ENCODE measurements at places on chromosomes 5 and 9.

GRCh38 chr5:118220556-118221195 lies 767.7 kb downstream of the DTWD2 start:
- no peak for DNase-seq

DNA sequence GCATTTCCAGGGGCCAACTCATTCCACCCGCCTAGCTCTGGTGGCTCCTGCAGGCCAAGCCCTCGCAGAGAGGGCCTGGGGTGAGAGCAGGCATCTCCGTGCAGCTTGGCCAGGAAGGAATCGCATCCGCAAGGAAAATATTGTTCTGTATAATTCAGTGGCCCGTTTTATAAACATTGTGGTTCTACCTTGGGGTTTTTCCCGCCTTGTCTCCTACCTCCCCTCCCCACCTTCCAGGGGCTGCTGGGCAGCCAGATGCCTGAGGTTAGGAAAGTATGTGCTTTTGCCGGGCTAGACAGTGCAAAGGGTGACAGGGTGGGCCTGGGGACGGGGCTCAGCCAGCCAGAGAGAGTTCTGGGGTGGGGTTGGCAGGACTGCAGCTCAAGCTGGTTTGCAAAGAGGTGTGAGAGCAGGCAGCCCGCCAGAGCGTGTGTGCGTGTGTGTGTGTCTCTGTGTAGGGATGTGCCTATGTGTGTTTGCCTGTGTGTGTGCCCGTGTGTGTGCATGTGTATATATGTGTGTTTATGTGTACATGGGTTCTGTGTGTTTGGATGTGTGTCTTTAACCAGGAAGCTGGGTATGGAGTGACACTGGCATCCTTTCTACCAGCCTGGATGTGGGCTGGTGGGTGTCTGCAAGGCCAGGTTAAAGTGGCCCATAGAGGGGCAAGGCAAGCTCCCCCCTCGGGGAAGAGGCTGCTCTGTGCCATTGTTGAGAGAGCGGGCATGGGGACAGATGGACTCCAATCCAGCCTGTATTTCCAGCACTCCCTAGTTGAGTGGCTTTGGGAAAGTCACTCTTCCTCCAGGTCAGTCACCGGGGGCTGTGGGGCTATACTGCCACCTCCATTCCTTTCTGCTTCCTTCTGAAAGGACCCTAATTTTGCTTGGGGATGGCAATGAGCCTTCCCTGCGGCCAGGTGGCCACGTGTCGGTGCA lies 10.6 kb upstream of the SLC2A6 start:
- DNase-seq, result no peak

DNA sequence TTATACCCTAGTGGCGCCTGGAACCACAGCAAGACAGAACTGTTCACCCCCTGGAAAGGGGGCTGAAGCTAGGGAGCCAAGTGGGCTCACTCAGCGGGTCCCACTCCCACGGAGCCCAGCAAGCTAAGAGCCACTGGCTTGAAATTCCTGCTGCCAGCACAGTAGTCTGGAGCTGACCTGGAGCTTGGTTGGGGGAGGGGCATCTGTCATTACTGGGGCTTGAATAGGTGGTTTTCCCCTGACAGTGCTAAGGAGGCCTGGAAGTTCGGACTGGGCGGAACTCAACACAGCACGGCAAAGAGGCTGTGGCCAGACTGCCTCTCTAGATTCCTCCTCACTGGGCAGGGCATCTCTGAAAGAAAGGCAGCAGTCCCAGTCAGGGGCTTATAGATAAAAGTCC lies 19.5 kb downstream of the BTNL3 start:
- no peak for DNase-seq

- DNase-seq, result no peak
These were observed 103.6 kb downstream of the MACIR start for GRCh38 chr5:103362211-103362610.
